Mesothelial cell of epicardium (in vitro differentiated cells): ENCODE measurements at places on chromosomes 3 and 15. TPM values are rescaled to one million over a fixed set of nuclear protein-coding genes. Genes with fewer than 3 reads are reported as not detected.

Gene SLC24A5
- 0.16 TPM in 1 of 3 replicates, not detected in the others for total RNA-seq

Gene CCR8
- total RNA-seq = not detected in 3 replicates

Gene SAMMSON
- total RNA-seq = not detected in 3 replicates

Gene CYP8B1
- not detected in 3 replicates for total RNA-seq

Gene LEKR1
- total RNA-seq = 3.3 to 6.5 TPM (median 3.4 TPM) in 3 replicates

Gene LSAMP
- 30.1 to 34.6 TPM (median 32.3 TPM) in 3 replicates for total RNA-seq

Gene PSMA4
- total RNA-seq = 163 to 176 TPM (median 165 TPM) in 3 replicates

Gene ANKRD63
- 0.31 to 0.59 TPM (median 0.44 TPM) in 3 replicates for total RNA-seq

Gene ZNF860
- 0.63 to 1.3 TPM (median 1.2 TPM) in 3 replicates for total RNA-seq

Gene NDN
- 84.8 to 89.0 TPM (median 85.8 TPM) in 3 replicates for total RNA-seq

Gene GASK1A
- total RNA-seq = 0.75 to 1.6 TPM (median 0.84 TPM) in 3 replicates

GRCh38 chr3:46488735-46489361, 8.9 kb upstream of the RTP3 start:
- no peaks in the 10 kb centered on the region for H3K36me3 ChIP-seq
- H3K4me1 ChIP-seq = peaks cover 7% of the 10 kb centered on the region
- peaks cover 11% of the 10 kb centered on the region for H3K27me3 ChIP-seq
- DNase-seq = peak; percentile 84
- H3K27ac ChIP-seq = no peak overlapping the region

- no peak overlapping the region for H3K27ac ChIP-seq
- H3K4me1 ChIP-seq = peaks cover under 1% of the 10 kb centered on the region
- no peaks in the 10 kb centered on the region for H3K36me3 ChIP-seq
- no peak overlapping the region for H3K4me3 ChIP-seq
- DNase-seq = no peak
These were observed 12.4 kb upstream of the SEC62 start for GRCh38 chr3:169954142-169954756.

DNA sequence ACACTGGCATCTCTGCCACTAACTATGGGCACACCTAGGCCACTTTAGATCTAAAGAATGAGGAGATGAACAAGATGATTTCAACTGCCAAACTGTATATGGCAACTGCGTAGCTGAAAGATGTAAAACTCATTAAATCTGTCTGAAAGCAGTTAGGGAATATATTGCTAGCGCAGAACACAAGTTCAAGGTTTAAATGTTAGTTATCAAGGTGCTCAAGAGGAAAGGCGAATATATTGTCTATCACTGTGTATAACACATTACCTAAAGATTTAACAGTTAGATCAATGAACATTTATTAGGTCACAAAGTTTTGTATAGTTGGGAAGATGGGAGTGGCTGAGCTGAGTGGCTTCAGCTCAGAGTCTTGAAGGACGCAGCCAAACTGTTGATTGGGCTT, 33.9 kb upstream of the PSMD6 start:
- no peak overlapping the region for H3K27ac ChIP-seq
- H3K4me3 ChIP-seq = no peak overlapping the region
- H3K36me3 ChIP-seq = no peaks in the 10 kb centered on the region
- H3K4me1 ChIP-seq = peaks cover 20% of the 10 kb centered on the region

DNA sequence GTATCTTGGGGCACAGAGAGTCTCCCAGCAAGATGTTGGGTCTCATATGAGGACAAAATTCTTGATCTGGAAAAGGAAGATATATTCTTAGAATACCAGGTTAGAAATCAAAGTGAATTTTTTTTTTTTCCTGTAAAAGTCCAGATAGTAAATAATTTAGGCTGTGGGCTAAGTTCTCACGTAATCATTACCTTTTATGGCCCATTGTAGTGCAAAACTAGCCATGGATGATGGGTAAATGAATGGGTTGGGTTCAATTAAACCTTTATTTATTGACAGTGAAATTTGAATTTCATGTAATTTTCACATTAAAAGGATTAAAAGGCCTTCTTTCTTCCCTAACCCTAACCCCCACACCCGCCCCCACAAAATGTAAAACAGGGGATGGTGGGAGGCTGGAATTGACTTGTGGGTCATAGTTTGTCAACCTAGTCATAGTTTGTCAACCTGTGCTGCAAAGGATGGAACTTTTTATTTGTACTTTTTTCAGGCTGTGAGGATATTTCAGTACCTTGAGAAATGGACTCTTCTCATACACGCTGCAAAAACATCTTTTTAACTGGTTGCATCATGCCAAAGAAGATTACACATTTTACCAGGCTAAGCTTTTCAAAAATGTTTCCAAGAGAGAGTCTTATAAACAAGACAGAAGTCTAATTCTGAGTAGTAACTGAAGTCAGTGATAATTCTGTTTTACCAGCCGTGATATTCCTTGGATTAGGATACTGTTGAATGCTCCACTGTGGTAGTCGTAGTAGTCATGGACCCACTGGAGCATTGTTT, 138.8 kb downstream of the AKAP13 start:
- no peak overlapping the region for H3K27ac ChIP-seq
- no peak for DNase-seq
- no peak overlapping the region for H3K4me3 ChIP-seq

GRCh38 chr15:76169018-76169417, 109.2 kb downstream of the TMEM266 start:
- no peak overlapping the region for H3K4me3 ChIP-seq
- no peaks in the 10 kb centered on the region for H3K36me3 ChIP-seq
- no peak overlapping the region for H3K27ac ChIP-seq
- peaks cover 4% of the 10 kb centered on the region for H3K27me3 ChIP-seq
- no peak for DNase-seq

GRCh38 chr15:80242132-80242769, 9.8 kb downstream of the CTXND1 start:
- H3K4me1 ChIP-seq = no peaks in the 10 kb centered on the region
- H3K36me3 ChIP-seq = no peaks in the 10 kb centered on the region
- H3K27ac ChIP-seq = no peak overlapping the region
- H3K4me3 ChIP-seq = no peak overlapping the region
- H3K27me3 ChIP-seq = peaks cover 51% of the 10 kb centered on the region
- DNase-seq = no peak

GRCh38 chr3:107106316-107106715, 270.9 kb upstream of the CCDC54 start:
- no peak overlapping the region for H3K27ac ChIP-seq
- peaks cover 9% of the 10 kb centered on the region for H3K4me1 ChIP-seq
- no peak for DNase-seq
- H3K4me3 ChIP-seq = no peak overlapping the region

GRCh38 chr3:40452057-40452456, 5.1 kb upstream of the RPL14 start:
- DNase-seq = no peak
- H3K4me1 ChIP-seq = peaks cover 25% of the 10 kb centered on the region
- peak overlapping the region; percentile 85 for H3K4me3 ChIP-seq
- no peaks in the 10 kb centered on the region for H3K27me3 ChIP-seq

DNA sequence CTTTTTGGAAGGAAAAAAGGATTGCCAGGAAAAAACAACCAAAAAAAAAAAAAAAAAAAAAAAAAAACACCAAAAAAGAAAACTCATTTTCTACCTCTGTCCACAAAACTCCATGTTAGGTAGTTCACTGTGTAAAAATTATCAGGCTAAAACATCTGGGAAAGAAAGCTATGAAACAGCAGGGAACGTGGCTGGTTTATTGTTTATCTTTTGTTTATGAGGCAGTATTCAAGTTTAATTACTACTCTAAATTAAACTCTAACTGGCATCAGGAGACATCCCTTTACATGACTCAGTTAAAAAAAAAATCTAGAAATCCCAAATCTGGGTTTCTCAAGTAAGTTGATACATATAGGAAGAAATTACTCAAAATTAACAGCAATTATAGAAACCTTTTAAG, 21.8 kb downstream of the MEIS2 start:
- no peaks in the 10 kb centered on the region for H3K27me3 ChIP-seq
- peaks cover 48% of the 10 kb centered on the region for H3K36me3 ChIP-seq
- H3K4me3 ChIP-seq = no peak overlapping the region
- no peak for DNase-seq

- H3K36me3 ChIP-seq = no peaks in the 10 kb centered on the region
- no peak overlapping the region for H3K4me3 ChIP-seq
- peaks cover 41% of the 10 kb centered on the region for H3K27me3 ChIP-seq
- H3K4me1 ChIP-seq = peaks cover 1% of the 10 kb centered on the region
- peak; percentile 45 for DNase-seq
These were observed 69.7 kb downstream of the USF3 start for GRCh38 chr3:113626503-113627371.

DNA sequence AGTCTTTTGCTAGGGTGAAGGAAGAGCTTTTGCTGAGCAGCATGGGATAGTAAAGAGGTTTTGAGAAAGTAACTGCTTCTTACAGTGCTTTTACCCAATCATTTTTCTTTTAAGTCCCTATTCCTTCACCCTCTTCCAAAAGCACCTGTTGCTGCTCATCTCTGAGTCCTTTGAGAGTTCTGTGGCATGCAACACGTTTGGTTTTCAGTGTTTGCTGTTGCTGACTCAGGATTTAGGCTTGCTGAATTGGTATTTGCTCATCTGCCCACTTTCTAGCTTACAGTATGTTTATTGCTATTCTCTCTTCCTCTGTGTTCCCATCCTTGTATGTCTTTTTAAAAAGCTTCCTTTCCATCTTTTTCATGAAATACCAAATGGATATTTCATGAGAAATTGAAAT, 55.9 kb upstream of the THRB start:
- H3K36me3 ChIP-seq = no peaks in the 10 kb centered on the region
- no peaks in the 10 kb centered on the region for H3K4me1 ChIP-seq
- H3K27me3 ChIP-seq = peaks cover 8% of the 10 kb centered on the region
- no peak for DNase-seq
- no peak overlapping the region for H3K27ac ChIP-seq

DNA sequence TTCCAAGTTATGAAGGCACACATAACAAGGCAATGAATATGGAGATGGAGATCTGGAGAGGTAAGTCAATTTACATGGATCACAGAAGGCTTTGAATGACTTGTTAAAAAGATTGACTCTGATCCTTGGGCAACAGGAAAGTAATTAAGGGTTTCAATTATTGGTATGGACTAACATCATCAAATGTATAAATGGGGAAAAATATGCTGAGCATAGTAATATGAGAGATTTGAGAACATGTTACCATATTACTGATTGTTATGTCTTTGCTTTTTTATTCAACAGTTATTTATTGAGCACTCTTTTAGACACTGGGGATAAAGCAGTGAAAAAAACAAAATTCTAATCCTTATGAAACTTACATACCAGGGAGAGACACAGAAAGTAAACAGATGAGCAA, 238.5 kb upstream of the ROBO1 start:
- no peaks in the 10 kb centered on the region for H3K36me3 ChIP-seq
- H3K4me3 ChIP-seq = no peak overlapping the region
- peaks cover 9% of the 10 kb centered on the region for H3K4me1 ChIP-seq
- DNase-seq = no peak

GRCh38 chr15:95734422-95735316, 595.8 kb upstream of the NR2F2 start:
- H3K27ac ChIP-seq = no peak overlapping the region
- no peak for DNase-seq
- no peak overlapping the region for H3K4me3 ChIP-seq
- peaks cover 25% of the 10 kb centered on the region for H3K4me1 ChIP-seq

- H3K27ac ChIP-seq = peak overlapping the region; percentile 91
- no peaks in the 10 kb centered on the region for H3K27me3 ChIP-seq
- peak overlapping the region; percentile 72 for H3K4me3 ChIP-seq
- H3K4me1 ChIP-seq = peaks cover 36% of the 10 kb centered on the region
- no peak for DNase-seq
- no peaks in the 10 kb centered on the region for H3K36me3 ChIP-seq
These were observed 39.3 kb downstream of the PLD1 start for GRCh38 chr3:171770689-171771620.

- DNase-seq = no peak
- no peak overlapping the region for H3K27ac ChIP-seq
- no peaks in the 10 kb centered on the region for H3K36me3 ChIP-seq
- no peaks in the 10 kb centered on the region for H3K27me3 ChIP-seq
- no peak overlapping the region for H3K4me3 ChIP-seq
- peaks cover 44% of the 10 kb centered on the region for H3K4me1 ChIP-seq
These were observed 246.5 kb downstream of the TBL1XR1 start for GRCh38 chr3:176950743-176951142.

DNA sequence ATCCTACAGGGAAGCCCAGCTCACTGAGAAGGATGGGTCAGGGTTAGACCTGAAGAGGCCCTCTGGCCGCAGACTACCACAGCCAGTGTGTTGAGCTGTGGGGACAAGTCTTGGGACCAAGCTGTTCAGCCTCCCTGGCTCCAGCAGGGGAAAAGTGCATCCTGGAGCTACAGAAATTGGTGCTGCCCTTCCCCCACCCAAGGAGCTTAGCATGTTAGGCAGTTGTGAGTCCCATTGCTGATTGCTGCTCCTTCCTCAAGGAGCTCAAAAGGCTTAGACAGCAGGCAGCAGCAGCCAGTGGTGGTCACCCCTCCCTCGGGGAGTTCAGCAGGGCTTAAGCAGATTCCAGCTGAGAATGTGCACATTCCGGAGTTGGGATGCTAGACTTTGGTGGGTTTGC, 165.6 kb downstream of the ATP8B4 start:
- no peak overlapping the region for H3K4me3 ChIP-seq
- H3K4me1 ChIP-seq = no peaks in the 10 kb centered on the region
- H3K27me3 ChIP-seq = no peaks in the 10 kb centered on the region
- no peak for DNase-seq
- H3K27ac ChIP-seq = no peak overlapping the region

DNA sequence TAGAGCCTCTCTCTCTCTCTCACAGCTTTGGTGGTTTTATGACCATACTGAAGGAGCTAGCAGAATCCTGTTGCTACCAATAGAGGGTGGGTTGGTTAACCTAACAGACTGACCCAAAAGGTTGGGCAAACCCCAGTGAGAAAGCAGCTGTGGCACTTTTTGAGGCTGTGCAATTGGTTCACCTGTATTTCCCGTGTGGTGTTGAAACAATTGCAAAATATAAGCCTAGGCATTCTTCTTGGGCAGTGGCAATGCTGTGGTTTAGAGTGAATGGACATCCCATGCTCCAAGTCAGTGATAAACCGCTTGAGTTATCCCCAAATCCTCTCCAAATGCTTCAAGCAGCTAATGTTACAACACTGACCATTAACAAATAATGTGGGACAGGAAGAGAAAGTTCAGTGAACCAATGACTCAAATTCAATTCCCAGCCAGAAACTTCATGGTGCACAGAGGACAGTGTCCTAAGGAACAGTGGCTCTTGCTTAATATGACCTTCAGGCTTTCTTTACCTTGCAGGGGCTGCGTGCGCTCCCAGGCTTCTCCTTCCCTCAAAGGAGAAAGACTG, 261.9 kb upstream of the ICE2 start:
- peaks cover 4% of the 10 kb centered on the region for H3K27me3 ChIP-seq
- H3K27ac ChIP-seq = no peak overlapping the region
- DNase-seq = no peak
- H3K4me1 ChIP-seq = peaks cover 10% of the 10 kb centered on the region

DNA sequence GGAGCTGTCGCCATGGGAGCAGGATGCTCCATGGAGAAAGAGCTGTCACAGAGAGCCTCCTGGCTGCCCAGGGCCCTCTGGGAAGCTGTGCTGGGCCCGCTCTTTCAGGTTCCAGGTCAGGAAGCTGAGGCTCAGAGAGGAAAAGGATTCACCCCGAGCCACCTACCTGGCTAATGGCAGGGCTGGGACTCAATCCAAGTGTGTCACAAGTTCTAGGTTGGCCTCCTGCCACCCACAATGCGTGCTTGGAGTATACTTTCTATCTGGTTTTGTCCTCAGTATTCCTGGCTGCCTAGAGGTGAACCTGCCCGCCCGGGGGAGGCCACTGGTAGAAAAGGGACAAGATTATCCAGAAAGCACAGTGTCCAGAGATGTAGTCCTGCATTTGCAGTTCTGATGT, 23.6 kb downstream of the FAH start:
- no peak overlapping the region for H3K4me3 ChIP-seq
- no peak overlapping the region for H3K27ac ChIP-seq

GRCh38 chr15:74259292-74259648, 23.1 kb downstream of the CCDC33 start:
- DNase-seq = no peak
- peaks cover 20% of the 10 kb centered on the region for H3K4me1 ChIP-seq
- H3K4me3 ChIP-seq = no peak overlapping the region
- no peak overlapping the region for H3K27ac ChIP-seq
- H3K36me3 ChIP-seq = no peaks in the 10 kb centered on the region
- peaks cover 70% of the 10 kb centered on the region for H3K27me3 ChIP-seq

- no peaks in the 10 kb centered on the region for H3K4me1 ChIP-seq
- DNase-seq = no peak
These were observed 12.6 kb downstream of the PAQR5 start for GRCh38 chr15:69311319-69311721.
